Kidney (tissue), 22 donors: ENCODE measurements at places on chromosomes 16 and 17. TPM values are rescaled to one million over a fixed set of nuclear protein-coding genes. Genes with fewer than 3 reads are reported as not detected.

The PERCC1 gene
- not detected for total RNA-seq

The TP53TG3B gene
- total RNA-seq = not detected

GRCh38 chr17:8966926-8967325 is 1.4 kb upstream of the PIK3R5 start:
- DNase-seq = no peak

DNA sequence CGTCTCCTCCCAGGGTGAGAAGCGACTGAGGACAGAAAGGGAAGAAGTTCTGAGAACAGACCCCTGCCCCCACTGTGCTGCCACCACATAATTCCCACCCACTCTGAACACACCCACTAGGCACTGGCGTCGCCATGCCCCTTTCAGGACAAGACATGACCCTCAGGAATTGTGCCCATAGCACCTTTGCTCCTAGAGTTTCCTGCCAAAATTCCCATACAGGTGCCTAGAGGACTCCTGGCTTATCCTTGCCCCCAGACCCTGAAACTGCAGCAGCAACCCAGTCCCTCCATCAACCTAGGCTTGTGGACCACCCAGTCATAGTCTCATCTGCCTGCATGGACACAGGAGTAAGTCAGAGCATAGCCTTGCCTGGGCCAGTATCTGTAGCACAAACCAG is 157.7 kb upstream of the ZNF267 start:
- no peak for DNase-seq

DNA sequence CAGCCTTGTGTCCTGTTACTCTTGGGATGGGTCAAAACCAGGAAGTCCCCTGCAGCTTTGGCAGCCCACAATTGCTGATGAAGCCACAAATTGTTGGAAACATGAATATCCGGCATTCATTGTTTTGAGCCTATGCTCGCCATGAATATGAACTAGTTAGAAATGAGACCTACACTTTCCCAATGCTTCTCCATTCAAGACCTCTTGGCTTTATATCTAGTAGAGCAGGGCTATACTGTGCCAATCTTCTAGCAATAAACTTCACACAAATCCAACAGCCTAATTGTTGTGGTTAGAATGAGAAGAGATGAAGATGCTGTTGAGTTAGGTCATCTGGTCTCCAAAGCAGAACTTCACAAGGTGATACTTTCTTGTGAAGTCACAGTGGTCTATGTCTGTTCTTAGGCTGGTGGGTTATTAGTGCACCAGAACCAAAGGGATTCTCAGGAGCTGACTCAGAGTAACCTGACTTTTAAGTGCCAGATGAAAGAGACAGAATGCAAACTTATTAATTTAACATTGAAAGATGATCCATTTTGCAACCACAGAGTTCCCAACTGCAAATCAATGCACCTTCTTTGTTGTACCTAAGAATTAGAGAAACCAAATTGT is 13.7 kb upstream of the KRT23 start:
- DNase-seq = no peak

GRCh38 chr16:89723279-89724250 is 2.2 kb downstream of the ZNF276 start:
- no peak for DNase-seq

GRCh38 chr16:72255786-72256185 is 83.8 kb upstream of the PMFBP1 start:
- DNase-seq = no peak
